ENCODE measurements at places on chromosomes 12 and 14.

DNA sequence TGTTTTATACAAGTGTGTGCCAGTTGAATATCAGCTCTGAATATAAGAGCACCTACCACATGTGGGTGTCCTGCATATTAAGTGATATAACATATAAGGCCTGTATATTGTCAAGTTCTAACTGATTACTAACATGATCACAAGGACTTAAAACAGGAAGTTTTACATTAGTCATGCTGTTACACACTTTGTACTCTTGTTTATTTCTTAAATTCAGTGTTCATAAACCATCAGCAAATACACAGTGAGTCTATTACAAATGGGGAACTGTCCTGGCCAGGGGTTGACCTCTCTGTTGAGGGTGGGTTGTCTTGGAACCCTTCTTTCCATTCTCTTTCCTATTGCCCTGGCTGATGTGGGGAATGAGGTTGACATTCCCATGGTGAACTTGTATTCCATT, 19.1 kb downstream of the HELB start:
- DNase-seq: no peak

GRCh38 chr12:128801879-128802391, 21.8 kb downstream of the SLC15A4 start:
- no peak for DNase-seq

- no peak for DNase-seq
Observed at GRCh38 chr12:49358483-49359141, 8.7 kb upstream of the SPATS2 start.

GRCh38 chr12:113102811-113103210, 32.8 kb downstream of the RASAL1 start:
- DNase-seq: no peak

DNA sequence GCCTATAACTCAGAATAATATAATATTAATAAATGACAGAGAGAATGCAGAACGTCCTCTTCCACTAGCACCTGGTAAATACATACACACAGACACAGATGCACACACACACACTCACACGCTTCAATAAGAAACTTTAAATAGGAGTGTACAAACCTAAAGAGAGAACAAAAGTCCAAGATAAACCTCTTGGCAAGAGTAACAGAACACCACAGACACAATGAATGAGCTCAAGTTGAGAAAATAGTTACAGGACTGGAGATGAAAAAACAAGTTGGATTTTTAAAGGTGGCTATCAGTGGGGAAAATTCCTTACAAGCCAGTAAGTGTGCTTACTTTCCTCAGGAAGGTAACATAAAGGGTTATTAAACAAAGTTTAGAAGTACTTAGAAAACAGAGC, 35.2 kb downstream of the CRY1 start:
- DNase-seq: no peak

DNA sequence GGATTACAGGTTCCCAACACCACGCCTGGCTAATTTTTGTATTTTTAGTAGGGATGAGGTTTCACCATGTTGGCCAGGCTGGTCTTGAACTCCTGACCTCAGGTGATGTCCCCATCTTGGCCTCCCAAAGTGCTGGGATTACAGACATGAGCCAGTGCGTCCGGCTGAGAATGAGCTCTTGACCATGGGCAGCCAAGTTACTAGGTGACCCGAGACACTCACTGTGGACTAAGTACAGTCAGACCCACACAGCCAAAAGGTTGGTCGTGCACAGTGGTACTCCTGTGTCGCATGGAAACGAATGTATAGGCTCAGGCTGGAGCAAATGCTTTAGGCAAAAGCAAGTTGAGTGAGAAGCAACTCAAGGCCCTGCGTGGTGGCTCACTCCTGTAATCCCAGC, 21.0 kb downstream of the DLK1 start:
- DNase-seq: no peak

DNA sequence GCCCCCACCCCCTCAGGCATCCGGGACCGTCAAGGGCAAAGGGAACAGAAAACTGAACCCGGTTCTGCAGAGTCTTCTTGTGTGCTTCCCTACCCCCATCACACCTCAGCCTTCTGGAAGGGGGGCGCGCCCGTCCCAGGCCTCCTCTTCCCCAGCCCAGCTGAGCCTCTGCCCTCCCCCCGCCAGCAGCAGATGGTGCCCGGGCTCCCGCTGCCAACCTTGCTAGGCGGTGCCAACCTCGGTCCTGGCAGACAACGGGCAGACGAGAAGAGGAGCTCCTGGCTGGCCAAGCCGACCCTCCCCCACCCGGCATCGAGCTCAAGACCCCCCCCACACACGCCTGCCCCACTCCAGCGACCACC, 8.7 kb downstream of the STAC3 start:
- DNase-seq: no peak

DNA sequence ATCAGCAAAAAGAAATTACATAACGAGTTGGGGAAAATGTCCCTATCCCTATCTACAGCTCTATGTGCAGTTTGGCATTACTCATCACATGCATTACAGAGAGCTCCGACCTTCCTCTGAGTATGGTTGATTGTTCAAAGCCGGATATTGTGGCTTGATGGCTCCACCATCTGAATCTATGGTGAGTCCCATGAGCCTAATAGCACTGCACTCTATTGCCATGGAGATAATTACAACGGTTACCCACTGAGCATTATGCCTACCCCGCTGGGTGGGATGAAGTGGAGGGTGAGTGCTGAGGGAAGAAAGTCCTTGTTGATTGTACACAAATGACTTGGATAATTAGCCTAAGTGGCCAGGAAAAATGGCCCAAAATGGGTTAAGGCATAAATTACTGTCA, 800.5 kb downstream of the NRXN3 start:
- DNase-seq: no peak

DNA sequence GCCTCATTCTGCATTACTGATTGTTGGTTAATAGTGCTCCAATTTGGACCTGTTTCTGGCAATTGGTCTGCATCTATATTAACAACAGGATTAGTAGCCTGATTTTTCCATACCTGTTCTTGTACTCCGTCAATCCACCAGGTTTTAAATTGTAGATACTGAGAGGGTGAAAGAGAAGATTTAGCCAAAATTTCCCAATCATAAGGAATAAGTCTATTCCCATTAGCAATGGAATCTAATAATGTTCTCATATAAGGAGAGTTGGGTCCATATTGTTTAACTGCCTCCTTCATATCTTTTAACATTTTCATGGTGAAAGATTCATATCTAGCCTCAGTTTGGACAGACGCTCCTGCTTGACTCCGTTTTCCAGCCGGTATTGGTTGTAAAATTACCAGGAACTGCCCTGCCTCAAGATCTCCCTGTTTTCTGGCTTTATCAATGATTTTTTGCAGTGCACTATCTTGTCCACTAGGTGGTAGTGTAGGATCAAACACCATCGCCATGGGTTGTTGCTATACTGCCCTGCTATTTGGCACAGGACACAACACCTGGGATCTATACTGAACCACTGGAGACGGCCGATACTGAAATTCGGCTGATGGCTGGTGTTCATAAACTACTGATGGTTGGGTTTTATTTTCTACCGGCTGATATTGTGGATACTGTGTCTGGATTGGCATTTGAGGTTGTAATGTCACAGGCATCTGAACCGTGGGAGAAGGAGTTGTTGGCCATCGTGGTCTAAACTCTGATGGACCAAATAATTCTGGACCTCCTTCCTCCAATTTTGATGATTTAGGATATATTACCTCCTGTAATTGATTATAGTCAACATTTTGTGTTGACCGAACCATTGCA, 25.2 kb downstream of the DHRS4L2 start:
- DNase-seq: peak; percentile 49

GRCh38 chr12:93912086-93912733, 235.0 kb downstream of the CRADD start:
- no peak for DNase-seq

DNA sequence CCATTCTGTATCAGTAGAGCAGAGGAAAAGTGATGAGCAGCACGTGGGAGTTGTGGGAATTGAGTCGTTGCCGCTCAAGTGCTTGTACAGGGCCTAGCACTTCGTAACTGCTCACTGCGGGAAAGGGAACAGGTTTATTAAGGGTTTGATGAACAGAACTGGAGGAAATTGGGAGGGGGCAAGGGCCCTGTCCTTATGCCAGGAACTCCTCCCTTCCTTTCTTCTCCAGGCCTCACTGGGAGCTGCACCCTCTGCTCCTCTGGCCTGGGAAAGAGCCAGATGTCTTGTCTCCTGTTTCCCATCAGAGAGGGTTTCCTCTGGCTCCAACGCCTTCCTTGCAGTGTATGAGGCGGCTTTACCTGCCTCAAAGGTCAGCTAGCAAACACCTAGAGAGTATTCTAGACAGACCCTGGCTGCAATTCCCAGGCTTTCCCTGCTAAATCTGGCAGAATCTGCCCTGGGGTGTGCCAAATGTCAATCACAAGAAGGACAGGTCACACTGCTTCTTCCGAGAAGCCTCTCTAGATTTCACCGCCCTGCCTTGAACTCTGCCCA, 78.4 kb downstream of the NTF3 start:
- no peak for DNase-seq

DNA sequence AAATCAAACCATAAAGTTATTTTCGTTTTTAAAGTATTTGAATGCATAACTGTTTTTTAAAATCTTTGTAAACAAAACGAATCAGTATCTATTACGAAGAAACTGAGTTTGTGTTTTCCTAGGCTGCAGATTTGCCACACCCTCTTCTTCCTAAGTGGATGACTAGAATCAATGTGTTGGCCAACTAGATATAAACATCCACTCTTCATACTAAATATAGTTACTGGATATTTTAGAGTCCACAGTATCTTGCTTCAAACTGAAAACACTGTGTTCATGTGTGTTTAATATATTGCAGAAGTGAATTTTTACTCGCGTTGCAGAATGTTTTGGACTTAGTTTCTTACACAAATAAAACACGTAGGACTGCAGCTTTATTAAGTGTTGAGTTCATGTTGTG, 63.2 kb downstream of the KLHL28 start:
- no peak for DNase-seq

DNA sequence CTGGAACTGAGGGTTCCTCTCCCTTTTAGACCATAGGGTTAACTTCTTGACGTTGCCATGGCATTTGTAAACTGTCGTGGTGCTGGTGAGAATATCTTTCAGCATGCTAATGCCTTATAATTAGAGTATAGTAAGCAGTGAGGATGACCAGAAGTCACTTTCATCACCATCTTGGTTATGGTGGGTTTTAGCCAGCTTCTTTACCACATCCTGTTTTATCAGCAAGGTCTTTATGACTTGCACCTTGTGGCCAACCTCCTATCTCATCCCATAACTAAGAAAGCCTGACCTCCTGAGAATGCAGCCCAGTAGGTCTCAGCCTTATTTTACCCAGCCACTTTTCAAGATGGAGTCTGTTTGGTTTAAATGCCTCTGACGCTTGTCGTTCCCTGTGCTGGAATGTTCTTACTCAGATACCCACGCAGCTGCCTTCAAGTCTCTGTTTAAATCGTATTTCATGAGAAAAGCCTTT, 44.2 kb downstream of the BBS10 start:
- DNase-seq: no peak

DNA sequence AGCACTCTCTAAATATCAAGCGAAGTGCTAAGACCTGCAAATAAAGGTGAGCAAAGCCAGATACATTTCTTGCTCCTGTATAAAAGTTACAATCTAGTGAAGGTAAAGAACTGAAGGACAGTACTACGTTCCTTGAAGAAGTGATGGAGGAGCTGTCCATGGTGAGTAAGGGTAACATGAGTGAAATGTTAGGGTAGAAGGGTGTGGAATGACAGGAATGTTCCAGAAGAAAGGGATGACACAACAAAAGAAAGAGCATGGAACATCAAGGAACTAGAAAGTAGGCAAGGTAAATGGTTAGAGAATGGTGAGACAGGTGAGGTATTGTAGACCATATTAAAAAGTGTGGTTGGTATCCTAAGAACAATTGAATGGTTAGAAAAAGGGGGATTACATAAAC, 272.4 kb downstream of the ACSS3 start:
- DNase-seq: no peak

DNA sequence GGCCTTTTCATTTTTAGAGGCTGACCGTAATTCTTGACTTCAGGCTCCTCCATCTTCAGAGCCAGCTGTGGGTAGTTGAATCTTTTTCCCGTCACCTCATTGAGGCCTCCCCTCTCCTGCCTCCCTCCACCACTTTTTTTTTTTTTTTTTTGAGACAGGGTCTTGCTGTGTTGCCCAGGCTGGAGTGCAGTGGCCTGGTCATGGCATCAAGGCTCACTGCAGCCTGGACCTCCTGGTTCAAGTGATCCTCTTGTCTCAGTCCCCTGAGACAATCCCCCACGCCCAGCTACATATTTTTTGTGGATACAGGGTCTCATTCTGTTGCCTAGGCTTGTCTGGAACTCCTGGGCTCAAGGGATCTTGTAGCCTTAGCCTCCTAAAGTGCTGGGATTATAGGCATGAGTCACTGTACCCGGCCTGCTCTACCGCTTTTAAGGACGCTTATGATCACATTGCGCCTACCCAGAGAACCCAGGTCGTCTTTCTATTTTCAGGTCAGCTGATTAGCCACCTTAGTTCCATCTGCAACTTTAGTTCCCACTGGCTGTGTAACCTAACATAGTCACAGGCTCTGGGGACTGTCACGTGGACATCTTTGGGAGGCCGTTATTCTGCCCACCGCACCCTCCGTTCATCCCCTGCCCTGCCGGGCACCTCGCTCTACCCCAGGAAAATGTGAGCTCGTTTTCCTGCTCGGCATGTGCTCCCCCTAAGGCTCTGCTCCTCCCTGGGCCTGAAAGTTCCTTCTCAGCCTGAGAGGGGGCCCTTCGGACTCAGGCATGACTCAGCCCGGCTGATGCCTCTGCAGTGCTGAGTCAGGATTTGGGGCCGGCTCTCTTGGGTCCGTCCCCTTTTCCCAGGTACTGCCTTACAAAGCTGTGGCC, 13.4 kb downstream of the TNFAIP2 start:
- no peak for DNase-seq

DNA sequence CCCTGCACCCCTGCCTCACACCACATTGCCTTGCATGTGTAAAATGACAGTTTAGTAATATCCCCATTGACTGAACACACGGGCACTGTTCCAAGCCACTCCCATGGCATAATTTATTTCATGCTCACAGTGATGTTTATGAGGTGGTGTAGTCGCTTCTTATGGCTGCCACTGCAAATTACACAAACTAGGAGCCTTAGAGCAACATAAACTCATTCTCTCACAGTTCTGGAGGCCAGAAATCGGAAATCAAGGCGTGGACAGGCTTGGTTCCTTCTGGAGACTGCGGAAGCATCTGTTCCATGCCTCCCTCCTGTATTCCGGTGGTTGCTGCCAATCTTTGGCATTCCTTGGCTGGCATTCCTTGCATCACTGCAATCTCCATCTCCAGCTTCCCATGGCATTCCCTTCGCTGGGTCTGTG, 97.3 kb downstream of the RIN3 start:
- DNase-seq: no peak

DNA sequence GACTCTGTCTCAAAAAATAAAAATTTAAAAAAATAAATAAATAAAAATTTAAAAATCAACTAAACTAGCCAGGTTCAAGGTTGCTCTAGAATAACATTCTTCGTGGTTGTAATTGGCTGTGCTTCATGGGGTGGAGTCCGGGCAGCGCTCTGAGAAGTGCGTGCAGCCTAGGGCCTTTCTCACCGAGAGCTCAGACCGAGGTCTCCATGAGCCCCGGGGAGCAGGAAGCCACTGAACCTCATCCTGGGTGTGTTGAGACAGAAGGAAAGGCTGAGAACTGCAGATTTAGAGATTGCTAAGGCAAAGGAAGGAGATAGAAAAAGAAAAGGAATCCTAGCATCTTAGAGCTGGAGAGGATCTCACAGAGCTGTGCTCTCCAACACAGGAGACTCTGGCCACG, 14.7 kb downstream of the P2RX4 start:
- no peak for DNase-seq
